Astrocyte of the spinal cord (primary cell): ENCODE measurements at places on chromosomes 11 and 22.

- no peak for DNase-seq
Measured at GRCh38 chr22:38870791-38871359, 1.1 kb downstream of the CBX6 start.

DNA sequence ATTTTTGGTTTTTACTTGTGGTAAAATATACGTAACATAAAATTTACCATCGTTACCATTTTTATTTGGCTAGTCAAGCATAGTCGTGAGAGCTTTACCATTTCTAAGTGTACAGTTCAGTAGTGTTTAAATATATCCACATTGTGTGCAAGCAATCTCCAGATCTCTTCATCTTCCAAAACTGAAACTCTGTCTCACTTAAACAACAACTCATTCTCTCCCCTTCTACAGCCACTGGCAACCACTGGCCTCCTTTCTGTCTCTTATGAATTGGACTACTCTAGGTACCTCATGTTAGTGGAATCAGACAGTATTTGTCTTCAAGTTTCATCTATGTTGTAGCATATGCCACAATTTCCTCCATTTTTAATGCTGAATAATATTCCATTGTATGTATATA, 37.4 kb downstream of the SMC1B start:
- DNase-seq: no peak

DNA sequence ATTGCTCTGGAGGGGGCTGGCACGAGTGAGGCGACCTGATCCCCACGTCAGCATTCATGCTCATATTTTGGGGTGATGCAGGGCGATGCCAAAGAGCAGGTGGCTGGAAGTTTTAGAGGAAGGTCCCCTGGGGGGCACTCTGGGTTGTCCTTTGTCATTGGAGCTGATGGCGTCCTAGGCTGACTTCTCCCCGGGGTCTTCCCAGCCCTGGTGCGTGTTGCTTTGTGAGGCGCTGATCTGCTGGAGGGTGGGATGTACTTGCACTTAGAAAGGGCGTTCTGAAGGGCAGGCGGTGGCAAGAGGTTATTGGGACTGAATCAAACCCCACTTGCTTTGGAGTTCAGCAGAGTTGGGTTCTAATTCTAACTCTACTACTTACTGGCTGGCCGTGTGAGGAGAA, 313.3 kb downstream of the NTM start:
- DNase-seq: no peak

DNA sequence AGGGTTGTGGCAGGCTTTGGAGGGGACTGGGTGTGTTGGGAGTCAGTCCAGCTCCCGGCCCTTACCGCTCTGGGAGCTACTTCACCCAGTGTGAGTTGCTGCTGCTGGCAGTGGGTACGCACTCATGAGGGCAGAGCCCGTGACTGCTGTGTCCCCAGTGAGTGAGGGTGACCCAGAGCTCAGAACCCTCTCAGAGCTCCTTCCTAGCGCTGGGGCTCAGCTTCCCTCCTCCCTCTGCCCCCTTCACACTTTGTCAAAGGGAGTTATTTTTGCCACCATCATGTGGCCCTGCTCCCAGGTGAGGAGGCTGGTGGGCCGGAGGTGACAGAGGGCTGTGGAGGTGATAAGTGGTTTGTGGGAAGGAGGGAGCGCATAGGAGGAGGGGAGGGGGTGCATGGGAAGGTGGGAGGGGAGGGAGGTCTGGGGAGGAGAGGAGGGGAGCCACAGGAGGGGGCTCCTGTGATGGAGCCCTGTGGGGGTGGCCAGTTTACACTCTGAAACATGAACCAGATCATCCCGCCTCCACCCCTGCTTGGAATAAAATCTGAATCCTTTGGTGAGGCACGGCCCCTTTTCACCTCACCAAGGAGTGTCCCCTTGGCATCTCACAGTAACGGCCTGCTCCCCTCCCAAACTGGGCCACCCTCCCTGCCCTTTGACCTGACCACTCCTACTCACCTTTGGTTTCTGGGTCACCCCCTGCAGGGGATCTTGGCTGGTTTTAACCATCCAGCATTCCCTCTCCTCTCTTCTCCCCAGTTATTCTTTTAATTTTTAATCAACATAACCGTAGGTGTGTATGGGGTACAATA, 9.9 kb downstream of the NDUFV1 start:
- no peak for DNase-seq

DNA sequence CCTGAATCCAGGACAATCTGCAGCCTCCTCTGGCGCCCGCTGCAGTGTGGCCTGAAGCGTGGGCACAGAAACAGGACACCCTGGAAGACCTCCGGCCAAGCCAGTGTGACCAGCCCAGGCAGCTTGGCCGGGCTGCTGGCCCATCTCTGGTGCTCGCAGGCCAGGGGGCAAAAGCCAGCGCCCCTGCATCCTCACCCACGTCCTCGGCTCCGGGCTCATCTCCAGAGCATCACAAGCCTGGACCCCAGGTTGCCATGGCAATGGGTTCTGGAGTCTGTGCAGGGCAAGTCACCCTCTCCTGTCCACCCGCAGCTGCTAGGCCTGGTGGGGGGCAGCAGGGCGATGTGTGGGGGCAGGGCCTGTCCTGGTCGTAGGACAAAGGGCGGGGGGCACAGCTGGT, 9.3 kb upstream of the PDGFB start:
- no peak for DNase-seq

GRCh38 chr11:58142761-58143160, 17.4 kb upstream of the OR9I1 start:
- no peak for DNase-seq

DNA sequence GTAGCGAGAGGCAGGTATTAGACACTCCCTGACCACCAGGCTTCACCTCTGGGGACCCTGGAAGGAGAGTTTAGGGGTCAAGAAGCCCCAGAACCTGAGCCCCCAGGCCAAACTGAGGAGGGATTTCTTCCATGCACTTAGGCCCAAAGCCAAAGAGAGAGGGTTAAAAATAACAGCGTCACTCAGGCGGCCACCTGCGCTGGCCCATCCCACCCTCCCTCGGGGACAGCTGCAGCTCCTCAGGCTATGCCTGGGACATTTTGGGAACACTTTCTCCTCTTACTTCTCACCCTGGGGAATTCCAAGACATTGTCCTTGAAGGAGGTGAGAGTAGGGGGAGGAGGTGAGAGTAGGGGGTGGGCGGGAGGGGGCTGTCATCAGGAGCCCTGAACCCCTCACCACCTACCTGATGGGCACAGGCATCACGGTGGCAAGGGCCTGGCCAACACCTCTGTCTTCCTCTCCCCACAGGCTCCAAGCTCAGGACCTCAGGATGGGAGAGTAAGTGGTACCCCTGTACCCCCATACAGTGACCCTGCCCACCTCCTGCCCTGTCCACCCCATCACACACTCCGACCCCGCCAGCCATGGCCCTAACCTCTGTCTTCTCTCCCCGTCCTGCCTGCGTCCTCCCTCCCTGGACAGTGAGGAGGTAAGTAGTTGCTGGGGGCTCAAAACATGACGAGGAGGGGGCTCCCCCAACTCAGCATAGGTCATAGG, 583 bp downstream of the TNNI2 start:
- no peak for DNase-seq

GRCh38 chr11:27373856-27374602, 11.0 kb upstream of the CCDC34 start:
- no peak for DNase-seq

- no peak for DNase-seq
Measured at GRCh38 chr22:48804811-48805301, 1022.8 kb downstream of the BRD1 start.

GRCh38 chr11:75505916-75506692, 19.6 kb downstream of the GDPD5 start:
- no peak for DNase-seq

GRCh38 chr22:22941831-22942510, 54.4 kb downstream of the IGLL5 start:
- DNase-seq: no peak

- no peak for DNase-seq
Measured at GRCh38 chr22:32426881-32427280, 14.8 kb upstream of the RTCB start.

GRCh38 chr11:129324533-129325175, 51.0 kb upstream of the BARX2 start:
- DNase-seq: no peak

DNA sequence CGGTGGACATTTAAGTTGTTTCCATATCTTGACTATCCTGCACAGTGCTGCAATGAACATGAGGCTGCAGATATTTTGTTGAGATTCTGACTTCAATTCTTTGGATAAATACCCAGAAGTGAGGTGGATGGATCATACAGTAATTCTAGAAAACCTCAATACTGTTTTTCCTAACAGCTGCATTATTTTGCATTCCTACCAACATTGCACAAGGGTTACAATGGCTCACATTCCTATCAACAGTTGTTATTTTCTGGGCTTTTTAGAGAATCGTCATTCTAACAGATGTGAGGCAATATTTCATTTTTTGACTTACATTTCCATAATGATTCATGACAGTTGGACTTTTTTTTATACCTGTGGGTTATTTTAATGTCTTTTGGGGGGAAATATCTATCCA, 716.9 kb upstream of the ANO3 start:
- DNase-seq: no peak

DNA sequence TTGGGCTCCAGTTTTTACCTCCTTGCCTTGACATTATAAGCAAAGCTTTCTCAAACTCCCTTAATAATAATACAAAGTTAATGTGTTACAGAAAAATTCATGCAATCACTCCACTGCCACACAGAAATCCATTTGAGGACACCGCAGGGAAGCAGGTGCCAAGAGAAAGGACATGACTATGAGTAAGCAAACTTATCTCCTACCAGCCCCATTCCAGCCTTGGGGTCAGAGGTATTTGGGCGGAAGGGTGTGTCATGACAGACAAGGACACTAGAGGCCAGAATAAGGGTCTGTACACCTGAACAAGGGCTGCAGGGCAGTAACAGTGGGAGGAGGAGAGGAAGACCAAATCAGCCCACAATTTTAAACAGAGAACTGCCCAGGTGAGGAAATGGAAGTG, 5.9 kb downstream of the GNG3 start:
- no peak for DNase-seq

GRCh38 chr11:35888961-35889360, 54.9 kb upstream of the LDLRAD3 start:
- DNase-seq: no peak

GRCh38 chr11:64306876-64307622, 1.7 kb downstream of the ESRRA start:
- DNase-seq: no peak

DNA sequence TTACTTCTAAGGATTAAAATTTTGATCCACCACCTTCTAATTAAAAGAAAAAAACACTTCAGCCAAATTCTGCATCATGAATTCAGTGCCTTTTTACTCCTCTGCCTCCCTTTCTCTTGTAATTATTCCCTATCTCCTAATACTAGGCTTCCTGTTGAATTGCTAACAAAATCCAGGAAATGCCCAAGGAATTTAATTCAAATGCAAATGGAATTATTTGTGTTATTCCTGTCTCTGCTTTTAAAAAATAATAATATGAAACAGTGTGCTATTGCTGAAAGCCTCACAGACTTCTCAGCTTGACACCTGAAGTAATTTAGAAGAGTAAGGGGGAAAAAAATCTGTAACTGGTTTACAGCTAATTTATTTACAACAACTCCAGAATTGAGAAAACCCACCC, 85.5 kb downstream of the DLG2 start:
- DNase-seq: no peak

DNA sequence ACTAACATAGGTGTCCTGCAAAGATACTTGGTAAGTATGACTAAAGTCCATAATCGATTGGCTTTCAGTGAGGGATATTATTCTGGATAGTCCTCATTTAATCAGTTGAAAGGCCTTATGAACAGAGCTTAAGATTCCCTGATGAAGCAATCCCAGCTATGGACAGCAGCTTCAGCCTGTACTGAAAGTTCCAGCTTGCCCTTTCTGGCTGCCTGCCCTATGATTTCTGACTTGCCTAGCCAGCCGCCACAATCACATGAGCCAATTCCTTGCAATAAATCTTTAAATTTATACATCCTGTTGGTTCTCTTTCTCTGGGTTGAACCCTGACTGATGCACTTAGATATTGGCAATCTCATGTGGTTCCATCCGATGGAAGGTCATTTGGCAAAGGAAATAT, 759.0 kb upstream of the API5 start:
- DNase-seq: no peak

DNA sequence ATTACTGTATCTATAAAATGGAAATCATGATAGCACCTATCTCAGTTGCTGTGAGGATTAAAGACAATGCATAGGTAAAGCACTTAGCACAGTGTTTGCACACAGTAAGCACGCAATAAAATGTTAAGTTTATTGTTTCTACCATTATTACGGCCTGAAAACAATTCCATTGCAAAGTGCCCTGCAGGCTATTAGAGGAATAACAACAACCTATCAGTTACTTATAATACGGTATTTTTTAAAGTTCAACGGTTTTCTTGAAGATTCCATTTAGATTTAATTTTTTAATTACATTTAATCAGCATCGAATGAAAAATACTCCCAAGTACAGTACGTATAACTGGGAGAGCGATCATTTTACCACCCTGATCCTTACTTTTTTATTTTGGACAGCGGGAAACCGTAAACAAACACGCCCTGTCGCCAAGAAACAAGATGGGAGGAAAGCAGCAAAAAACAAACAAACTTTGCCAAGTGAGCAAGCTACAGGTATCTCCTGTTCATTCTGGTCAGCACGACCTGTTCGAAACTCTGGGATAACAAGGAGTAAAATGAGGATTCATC, 893 bp downstream of the SLC36A4 start:
- DNase-seq: no peak

- DNase-seq: peak; percentile 80
Measured at GRCh38 chr22:36470994-36471331, 10.5 kb downstream of the TXN2 start.

DNA sequence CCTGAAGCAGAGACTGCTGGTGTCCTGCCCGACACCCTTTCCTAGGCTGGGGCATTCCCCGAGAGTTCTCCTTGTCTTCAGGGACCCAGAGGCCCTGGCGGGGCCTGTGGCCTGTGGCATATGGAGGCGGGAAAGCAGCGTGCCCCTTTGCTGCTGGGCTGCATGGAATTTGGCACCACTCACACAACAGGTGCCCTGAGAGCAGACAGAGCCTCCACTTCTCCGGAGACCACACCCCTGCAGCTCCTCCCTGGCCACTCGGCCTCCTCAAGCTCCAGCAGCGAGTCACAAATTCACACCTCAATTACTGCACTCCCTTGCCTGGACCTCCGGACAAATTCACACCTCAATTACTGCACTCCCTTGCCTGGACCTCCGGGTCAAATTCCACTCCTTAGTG, 1375.2 kb downstream of the TBC1D22A start:
- no peak for DNase-seq

DNA sequence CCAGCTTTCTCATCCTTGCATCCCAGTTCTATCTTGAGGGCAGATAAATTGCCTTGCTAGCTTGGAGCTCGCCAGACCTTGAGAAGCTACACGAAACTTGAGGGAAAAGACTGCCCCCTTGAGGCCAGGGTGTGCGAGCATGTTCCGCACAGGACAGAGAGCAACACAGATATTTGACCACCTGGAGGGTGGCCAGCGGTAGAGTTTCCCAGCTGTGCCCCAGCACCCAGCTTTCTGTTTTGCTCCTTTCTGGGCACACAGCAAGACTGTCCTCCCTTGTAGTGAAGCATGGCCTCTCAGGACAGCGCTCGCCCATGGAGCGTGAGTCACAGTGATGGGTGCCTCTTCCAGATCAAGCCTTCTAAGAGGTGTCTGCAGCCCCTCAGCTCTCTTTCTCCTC, 23.5 kb downstream of the SPATA19 start:
- no peak for DNase-seq
